ENCODE measurements at places on chromosomes 11 and 22. TPM values are rescaled to one million over a fixed set of nuclear protein-coding genes. Genes with fewer than 3 reads are reported as not detected.
A peak's percentile ranks its signal among the peaks of the same experiment; 100 is the strongest.

- no peak for DNase-seq
Measured at GRCh38 chr11:64581057-64581523, 9.9 kb upstream of the SLC22A12 start.

GRCh38 chr11:95991101-95991500 lies 67.2 kb upstream of the MTMR2 start:
- DNase-seq, result no peak

- no peak for DNase-seq
Measured at GRCh38 chr11:80103142-80103859, 662.5 kb upstream of the TENM4 start.

GRCh38 chr22:23157560-23158515 lies 12.6 kb downstream of the RAB36 start:
- DNase-seq, result no peak

- DNase-seq, result peak; percentile 61
Measured at GRCh38 chr11:19714387-19715363, 2.0 kb downstream of the NAV2 start.

DNA sequence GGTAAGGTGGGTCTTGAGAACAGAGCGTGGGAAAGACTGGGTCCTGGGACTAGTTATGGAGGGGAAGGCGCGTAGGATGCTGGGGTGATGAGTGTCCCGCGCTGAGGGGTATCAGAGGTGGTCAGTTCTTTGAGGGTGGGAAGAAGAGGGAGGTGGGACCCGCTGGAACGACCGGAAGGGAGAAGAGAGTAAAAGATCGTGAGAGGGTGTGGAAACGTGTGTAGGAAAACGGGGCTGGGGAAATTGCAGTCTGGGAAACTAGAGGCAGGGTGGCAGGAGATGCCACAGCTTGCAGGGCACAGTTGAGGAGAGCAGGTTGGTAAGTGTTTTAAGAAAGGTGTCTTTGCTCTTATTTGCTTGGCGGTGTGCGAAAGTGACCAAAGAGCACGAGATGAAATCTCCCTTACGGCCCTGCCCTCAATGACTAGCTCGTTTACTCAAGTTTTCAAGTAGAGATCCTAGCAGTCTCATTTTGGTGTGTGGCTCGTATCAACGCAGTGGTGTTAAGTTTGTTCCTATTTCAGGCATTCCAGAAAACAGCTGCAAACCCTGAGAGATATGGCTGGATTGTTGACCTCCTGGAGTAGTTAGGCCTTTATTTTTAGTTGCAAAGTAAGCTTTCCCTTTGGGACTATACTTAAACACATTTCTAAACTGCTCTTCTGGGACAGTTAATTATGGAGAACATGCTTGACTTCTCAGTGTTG lies 615 bp downstream of the STT3A start:
- peak; percentile 41 for DNase-seq

- no peak for DNase-seq
Measured at GRCh38 chr22:28953403-28953802, 70.0 kb downstream of the ZNRF3 start.

DNA sequence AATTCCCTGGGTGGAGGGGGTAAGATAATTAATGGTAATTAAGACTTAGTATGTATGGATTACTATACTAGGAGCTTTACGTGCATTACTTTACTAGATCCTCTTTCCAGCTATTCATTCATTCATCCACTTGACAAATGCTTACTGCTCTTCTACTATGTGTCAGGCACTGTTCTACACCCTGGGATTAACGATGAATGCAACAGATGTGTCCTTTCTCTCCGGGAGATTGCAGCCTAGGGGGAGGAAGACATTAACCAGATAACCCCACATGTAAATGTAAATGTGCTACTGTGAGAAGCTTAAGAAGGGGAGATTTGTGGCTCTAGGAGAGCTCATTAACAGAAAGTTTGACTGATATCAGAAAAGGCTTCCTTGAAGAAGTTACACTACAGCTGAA lies 1.7 kb downstream of the ANKK1 start:
- no peak for DNase-seq

DNA sequence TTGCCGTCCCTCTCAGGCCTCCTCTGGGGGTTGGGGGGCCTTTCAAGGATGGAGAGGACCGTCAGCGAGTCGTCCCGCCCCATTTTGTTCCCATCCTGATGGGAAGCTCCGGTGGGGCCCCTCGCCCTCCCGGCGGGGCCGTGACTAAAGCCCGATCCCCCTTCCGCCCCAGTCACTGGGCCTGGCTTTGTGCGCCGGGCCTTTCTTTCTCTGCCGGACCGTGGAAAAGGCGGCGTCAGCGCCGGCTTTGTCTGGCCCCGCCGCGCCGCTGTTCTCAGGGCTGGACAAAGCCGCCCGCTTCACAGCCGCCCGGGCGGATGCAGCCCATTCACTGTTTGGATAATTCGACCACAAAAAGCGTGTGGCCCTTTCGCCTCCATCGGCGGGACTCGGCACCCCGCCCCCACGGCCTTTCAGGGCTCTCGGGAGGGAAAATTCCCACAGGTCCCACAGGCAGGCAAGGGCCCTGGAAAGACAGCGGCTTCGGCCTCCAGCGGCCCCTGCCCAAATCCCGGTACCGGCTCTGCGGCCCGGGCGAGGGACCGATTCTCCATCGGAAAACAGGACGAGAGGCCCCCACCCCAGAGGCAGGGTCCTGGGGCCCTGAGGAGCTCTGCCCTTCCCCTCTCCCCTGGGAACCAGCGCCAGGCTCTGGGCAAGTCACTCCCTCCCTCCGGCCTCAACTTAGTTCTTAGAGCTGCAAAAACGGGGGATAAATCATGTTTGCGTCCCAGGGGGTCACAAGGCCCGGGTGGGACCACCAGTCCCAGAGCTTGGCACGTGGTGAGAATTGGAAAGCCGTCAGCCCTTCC lies 87.2 kb downstream of the WNT7B start:
- DNase-seq, result no peak

DNA sequence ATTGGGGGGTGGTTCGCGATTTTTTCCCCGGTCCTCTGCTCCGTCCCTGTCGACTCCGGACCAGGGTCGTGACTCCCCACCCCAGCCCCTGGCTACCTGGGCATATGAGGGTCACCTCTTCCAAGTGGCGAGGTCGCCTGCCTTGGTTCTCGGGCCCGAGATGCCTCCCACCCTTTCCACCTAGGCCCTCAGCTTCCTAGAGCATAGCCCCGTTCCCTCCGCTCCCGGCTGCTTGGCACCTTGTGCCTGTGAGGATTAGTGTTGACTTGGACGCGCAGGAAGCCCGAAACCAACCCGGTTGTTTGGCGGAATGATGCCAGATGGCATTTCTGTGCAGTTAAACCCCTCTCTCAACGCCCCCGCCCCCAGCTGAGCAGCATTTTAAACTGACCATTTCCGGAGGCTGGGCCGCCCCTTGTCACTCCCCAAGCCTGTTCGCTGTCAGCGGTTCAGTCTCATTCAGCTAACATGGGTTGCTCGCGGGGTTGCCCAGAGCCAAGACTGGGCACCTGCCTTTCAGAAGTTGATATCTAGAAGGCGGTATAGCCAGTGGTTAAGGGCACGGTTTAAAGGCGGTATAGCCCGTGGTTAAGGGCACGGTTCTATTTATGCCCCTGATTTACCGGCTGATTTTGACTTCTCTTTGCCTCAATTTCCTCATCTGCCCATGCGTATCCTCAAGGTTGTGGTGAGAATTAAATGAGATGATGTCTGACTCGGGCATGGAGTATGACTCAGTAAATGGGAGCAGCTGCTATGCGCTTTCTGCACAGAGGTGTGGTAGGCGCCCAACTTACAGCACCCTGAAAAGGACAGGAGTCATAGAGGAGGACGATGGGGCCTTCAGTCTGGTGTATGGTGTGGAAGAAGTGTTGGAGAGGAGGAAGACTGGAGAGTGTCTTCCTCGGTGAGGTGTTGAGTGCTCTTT lies 639 bp downstream of the INCENP start:
- peak; percentile 46 for DNase-seq

DNA sequence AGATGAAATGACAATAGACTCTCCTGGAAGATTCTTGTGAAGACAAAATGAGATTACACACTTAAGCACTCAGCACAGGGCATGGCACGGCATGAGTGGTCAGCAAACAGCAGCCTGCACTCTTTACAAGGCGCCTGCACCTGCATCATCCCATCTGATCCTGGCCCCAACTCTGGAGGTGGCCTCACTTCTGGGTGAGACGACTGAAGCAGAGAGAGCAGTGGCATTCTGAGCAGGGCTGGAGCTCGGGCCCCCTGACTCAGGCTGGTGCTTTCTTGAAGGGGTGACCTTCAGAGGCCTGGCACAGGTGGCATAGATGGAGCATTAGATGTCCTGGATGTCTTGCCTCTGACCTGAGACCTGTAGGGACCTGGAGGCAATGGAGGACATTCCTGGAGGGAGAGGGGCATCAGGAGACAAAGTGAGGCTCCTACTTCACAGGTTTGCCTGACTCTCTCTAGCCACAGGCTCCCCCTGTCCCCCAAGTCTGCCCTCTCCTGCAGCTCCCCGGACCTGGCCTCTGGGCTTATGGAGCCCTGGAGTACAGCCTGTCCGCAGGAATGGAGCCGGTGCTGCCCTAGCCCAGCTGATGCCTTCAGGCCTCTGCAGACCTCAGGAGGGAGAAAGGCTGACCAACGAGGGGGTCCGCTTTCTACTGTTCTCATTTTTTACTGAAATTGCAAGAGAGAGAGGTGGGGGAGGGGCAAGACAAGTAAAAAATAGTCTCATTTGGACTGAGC lies 65.5 kb upstream of the THY1 start:
- no peak for DNase-seq

DNA sequence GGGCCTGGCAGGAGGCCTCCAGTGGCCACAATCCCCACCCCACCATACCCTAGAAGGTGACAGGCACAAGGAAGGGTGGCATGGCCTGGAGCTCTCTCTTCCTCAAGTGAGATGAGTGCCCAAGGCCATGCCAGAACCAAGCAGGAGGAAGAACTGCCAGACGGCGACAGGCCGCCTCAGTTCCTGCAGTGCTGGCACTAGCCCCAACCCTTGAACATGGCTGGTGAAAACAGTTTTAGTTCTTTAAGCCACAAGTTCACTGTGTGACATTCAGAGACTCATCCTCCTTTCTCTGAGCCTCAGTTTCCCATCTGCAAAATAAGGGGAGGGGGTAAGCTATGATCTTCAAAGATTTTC lies 9.8 kb downstream of the CHRDL2 start:
- no peak for DNase-seq

DNA sequence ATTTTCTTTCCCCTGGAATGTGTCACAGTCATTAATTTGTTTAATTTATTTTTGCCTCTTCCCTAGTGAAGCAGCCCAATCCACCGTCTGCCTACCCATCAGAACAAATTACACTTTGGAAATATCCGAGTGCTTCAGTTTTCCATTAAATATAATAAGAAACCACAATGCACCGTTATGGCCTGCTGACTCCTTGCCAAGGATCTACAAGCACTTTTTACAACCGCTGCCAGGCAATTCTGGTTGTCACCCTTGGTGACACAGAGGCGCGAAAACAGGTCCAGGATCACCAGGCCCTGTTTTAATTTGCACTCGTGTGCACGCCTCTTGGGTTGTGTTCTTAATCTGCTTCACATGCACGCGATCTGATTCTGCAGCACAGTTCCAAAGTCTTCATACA lies 43.9 kb downstream of the KIRREL3 start:
- DNase-seq, result no peak

DNA sequence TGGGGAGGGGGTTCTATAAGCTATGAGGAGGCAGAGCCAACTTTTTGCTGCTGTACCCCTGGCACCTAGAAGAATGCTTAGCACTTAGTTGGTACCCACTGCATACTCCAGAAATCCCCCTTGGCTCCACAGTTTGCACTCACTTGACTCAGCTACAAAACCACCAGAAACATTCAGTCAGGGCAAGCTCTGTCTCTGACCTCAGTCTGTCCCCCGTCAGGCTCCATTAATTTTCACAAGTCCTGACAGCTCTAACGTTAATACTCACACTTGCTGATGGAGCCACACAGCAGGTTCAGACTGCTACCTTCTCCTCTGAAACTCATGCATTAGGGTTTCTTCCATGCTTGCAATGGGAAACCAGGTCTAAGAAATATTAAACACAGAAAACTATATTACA lies 81.7 kb downstream of the MPPED2 start:
- DNase-seq, result no peak

DNA sequence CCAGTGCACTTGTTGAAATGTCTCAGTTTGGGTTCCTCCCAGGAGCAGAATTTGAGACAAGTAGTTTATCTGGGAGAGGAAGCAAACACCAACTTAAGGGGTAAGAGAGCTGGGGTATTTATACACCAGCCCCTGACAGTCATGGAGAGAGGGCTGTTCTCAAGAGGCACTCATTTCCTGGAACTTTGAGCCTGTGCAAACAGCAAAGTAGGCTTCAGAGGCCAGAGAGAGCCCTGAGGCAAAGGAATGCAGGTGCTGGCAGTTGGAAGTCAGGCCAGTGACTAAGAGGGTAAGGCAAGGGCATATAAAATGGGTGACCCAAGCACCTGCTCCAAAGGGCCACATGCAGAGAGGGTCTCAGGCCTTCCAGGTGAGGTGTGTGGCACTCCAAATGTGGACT lies 16.1 kb downstream of the MS4A18 start:
- no peak for DNase-seq

DNA sequence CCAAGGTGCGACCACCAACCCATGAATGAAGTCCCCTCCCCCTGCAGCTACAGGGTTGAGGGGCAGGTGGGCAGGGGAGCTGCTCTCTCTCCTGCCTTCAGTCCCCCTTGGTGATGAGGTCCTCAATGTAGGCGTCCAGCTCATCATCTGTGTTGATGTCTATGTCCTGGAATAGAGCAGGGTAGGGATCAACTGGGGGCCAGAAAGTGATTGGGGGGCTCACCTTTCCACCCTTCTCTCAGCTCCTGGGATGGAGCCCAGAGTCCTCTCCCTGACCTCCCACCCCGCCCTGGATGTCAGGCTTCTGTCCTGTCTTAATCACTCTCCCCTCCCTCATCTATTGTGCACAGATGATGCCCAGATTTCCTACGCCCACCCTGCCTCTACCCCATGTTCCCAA lies 41.9 kb downstream of the MORC2 start:
- DNase-seq, result no peak

KCNQ1OT1 gene
- 0.79 TPM for total RNA-seq

BIK gene
- total RNA-seq, result 1.1 TPM

DUSP8 gene
- 0.22 TPM for total RNA-seq

SLC7A4 gene
- not detected for total RNA-seq

MPZL2 gene
- total RNA-seq, result 14.2 TPM
